ENCODE measurements at places on chromosomes 5 and 9.

DNA sequence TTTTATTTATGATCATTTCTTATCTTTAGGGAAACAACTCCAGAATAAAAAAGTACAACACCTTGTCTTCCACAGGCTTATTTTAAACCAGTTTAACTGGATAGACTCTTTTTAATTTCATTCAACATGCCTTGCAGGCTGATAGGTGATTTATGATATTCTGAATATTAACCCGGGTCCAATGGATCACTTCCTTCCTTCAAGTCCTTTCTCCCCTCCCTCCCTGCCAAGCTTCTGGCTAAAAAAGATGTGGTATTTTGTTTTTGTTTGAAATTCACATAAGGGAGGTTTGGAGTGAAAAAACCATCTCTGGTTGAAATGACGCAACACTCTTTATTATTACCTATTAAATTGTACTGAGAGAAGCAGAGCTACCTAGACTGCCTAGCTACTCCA is 265.3 kb downstream of the MLLT3 start:
- DNase-seq: no peak

- no peak for DNase-seq
These were observed 39.4 kb downstream of the ALDH1A1 start for GRCh38 chr9:72913382-72914009.

DNA sequence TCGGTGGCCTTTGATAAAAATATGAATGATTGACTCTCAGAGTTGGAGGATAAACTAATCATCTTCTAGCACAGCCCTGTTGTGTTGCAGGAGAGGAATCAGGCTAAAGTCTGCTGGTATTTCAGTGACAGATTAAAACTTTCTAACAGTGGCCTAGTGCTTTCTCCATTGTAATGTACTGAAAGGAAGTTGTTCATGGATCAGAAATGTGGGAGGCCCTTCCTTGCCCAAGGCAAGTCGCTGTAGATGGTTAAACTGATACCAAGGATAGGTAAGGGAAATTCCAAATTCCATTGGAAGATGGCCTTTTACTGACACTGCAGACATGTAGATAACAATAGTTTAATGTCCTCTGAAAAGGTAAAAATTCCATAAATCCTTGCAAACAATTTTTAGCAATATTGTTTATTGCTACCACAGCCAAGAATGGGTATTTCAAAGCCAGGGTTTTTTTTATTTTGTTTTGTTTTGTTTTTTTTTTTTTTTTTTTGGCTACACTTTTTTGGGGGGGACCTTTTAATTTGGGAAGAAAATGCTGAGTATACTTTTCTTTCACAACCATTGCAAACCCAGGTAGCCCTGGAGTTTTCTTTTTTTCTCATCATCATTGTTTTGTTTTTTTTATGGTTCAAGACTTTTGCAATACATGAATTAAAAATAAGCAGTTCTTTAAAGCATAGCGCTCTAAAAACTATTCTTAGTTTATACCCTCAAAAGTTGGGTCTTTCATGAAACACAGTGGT is 35.5 kb downstream of the WDR36 start:
- DNase-seq: no peak

GRCh38 chr9:1053282-1053621 is 3.1 kb downstream of the DMRT2 start:
- DNase-seq: no peak

- DNase-seq: no peak
These were observed 185.5 kb upstream of the ANKH start for GRCh38 chr5:15056988-15057592.

- DNase-seq: no peak
These were observed 3.9 kb upstream of the MGAT1 start for GRCh38 chr5:180806351-180807011.

DNA sequence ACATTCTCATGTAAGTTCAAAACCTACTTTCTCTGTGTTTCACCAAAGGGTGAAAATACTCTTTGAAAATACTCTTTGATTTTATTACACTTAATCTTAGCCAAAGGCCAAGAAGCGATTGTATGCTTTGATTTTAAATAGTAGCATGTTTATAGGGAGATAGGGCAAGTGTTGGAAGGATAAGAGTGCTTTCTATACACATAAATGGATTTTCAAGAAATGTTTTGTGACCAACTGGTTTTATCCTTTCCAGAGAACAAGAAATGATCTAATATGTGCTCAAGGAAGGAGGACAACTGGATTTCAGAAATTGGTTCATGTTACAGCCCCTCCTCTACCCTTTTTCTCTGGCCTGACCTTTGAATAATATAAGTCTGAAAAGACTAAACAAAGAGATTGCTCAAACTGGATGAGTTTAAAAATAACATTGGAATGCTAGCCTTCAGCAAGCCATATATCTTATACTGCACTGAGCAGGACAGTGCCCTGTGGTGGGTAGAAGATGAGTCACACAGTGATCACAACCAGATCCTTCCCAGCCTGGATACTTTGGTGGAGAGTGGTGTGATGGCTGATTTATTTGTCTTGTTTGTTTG is 13.1 kb downstream of the PALM2AKAP2 start:
- DNase-seq: no peak

GRCh38 chr5:132456987-132457361 is 33.6 kb downstream of the IRF1 start:
- DNase-seq: no peak

DNA sequence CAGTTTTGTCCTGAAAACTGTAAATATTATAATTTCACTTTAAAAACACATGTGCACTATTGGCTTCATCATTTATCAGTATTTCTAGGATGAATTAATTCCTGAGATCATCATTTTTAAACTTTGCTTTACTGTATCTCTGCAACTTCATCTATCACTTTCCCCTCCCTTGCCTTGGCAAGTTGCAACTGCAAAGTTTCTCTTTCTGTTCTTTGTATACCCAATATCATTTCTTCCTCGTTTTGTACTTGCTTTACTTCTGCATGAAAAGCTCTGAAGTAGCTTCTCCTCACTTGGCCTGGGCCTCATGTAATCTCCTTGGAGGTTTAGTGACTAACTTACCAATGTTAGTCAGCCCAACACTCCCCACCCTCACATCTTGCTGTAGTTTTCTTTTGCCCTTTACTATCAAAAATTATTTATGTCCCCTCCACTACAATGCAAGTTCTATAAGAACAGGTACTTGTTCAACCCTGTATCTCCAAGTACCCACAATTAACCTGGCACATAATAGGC is 12.8 kb downstream of the C5orf63 start:
- no peak for DNase-seq

DNA sequence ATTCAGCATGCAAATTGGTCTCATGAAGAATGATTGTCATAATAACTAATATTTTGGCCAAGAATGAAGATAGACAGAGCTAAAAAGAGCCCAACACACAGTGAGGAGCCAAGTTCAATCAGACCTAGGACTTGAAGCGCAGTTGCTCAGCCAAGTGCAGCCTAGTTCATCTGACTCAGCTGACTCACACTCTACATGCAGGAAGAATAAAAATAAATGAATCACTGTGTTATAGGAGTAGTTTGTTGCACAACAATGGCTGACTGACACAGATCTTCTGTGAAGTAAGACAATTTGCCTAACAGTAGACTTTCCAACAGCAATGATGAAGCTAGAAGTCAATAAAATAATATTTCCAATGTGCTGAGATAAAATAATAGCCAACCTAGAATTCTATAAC is 261.5 kb downstream of the CEMIP2 start:
- no peak for DNase-seq

DNA sequence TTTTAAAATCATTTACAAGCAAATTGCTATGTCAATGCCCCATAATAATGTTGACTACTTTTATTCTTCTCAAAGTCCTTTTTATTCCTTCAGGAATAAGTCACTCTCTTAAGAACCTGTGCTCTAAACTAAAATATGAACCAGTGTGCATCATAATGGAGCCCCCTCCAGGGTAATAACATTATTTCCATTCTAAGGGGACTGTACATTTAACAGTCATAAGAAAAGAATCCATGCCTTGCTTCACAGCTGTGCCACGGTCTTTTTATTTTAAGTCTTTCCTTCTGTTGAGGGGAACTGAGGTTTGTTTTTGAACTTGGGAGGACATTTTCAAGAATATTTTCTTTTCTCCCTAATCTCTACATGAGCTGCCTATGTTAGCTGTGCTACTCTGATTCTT is 297.6 kb downstream of the MAN2A1 start:
- no peak for DNase-seq

GRCh38 chr5:32455311-32455710 is 10.8 kb upstream of the ZFR start:
- no peak for DNase-seq

- peak; percentile 15 for DNase-seq
These were observed 27.8 kb upstream of the GRPEL2 start for GRCh38 chr5:149317281-149318048.

- DNase-seq: no peak
These were observed 284.6 kb downstream of the ARRDC3 start for GRCh38 chr5:91098541-91098940.

- DNase-seq: no peak
These were observed 92.2 kb upstream of the MAMDC2 start for GRCh38 chr9:69951411-69951810.

GRCh38 chr5:22649074-22649473 is 204.1 kb downstream of the CDH12 start:
- DNase-seq: no peak

GRCh38 chr5:166938071-166938470 is 1353.4 kb upstream of the WWC1 start:
- DNase-seq: no peak

- no peak for DNase-seq
These were observed 124.9 kb downstream of the SPOCK1 start for GRCh38 chr5:137374110-137374714.

- DNase-seq: no peak
These were observed 820.8 kb upstream of the EDIL3 start for GRCh38 chr5:85205430-85205829.

DNA sequence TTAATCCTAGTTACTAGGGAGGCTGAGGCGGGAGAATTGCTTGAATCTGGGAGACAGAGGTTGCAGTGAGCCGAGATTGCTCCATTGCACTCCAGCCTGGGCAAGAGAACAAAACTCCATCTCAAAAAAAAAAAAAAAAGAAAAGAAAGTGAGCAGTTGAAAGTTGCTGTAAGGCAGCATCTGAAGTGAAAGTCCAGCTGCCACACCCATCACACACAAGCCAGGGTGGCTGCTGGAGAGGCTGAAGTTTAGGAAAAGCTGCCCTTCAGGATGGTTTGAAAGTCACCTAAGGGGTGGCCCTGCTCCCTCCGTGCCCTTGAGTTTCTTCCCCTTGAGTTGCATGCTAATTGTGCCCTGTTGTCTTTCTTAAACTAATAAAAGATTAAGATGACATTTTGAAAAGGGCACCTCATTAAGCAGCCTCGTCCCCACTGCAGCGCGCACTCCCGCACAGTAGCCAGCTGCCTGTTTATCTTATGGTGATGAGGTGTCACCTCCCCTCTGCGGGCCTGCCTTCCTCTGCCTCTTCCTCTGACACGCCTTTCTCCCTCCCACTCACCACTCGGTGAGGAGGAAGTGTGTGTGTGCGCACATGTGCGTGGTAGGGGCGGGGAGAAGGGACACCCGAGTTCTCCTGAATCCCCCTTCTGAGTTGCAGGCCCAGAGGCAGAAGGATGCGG is 104.2 kb upstream of the PANK3 start:
- DNase-seq: no peak

- no peak for DNase-seq
These were observed 62.0 kb downstream of the TMC1 start for GRCh38 chr9:72583370-72583769.

- no peak for DNase-seq
These were observed 149.4 kb downstream of the CD180 start for GRCh38 chr5:67047160-67047559.

- DNase-seq: no peak
These were observed 536.8 kb downstream of the BNC2 start for GRCh38 chr9:16333691-16334090.

DNA sequence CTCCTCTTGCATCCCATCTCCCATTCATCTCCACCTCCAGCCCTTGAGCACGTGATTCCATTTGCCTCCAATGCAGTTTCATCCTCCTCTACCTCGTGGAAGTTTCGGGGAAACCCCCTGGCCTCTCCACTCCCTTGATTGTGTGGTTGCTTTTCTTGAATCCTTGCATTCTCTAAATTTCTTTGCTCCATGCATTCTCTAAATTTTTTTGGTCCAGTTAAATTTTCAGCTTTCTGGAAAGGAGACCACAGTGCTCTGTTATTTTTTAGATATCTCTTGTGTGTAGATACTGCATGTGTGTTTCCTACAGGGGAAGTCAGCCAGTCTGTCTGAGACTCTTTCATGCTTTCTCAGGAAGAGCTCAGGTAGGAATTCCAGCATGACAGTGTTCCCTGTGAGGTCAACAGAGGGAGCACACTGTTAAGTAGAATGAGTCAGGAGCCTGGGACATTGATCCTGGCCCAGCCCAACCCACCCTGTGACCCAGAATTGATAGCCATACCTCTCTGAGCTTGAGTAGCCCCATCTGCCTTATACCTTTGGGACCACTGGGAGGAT is 52.8 kb downstream of the AMBP start:
- no peak for DNase-seq

DNA sequence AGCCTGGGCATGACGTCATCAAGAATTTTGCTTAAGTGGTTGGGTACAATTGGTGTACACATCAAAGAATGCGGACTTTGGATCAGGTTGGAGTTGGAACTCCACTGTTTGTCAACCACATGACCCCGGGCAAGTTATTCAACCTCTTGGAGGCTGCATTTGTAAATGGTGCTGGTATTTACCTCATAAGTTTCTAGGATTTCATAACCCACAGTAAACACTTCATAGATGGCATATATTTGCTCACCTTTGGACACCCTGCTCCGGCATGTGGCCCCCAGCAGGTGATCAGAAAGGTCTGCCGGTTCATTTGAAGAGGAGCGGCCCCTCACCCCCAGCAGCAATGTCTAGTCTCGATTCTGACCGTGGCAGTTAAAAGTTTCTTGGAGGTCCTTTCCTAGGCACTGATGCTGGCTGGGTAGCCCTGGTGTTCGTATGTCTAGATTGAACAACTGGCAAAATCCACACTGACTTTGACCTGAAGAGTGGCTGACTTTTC is 60.6 kb downstream of the IL6ST start:
- DNase-seq: no peak

- DNase-seq: no peak
These were observed 325.1 kb upstream of the PRR16 start for GRCh38 chr5:120139039-120139438.

- DNase-seq: no peak
These were observed 56.1 kb upstream of the PHYKPL start for GRCh38 chr5:178288401-178289368.

GRCh38 chr9:124279531-124280175 is 21.9 kb downstream of the NEK6 start:
- DNase-seq: no peak

- DNase-seq: no peak
These were observed 33.1 kb upstream of the PHYKPL start for GRCh38 chr5:178265746-178266145.

GRCh38 chr5:80482578-80482977 is 5.3 kb upstream of the FAM151B start:
- DNase-seq: no peak

DNA sequence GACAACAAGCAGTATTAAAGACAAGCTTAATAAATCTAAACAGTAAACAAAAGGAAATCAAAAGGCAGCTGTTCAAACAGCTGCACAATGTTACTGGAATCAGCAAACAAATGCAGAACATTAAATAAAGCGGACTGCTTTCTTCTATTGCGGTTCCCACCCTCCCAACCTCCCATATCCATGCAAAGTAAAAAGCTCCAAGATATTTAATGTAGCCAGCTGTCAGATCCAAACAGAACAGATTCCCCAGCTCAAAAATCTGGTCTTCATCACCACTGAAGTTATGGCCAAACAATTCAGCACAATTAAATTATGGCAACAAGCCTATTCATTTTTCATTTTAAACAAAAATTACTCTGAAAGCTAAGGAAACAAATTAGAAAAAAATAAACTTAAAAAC is 75.9 kb downstream of the SLC38A9 start:
- no peak for DNase-seq

- DNase-seq: no peak
These were observed 14.9 kb downstream of the GAPT start for GRCh38 chr5:58505971-58506640.
